ENCODE measurements at places on chromosomes 5 and 9. TPM values are rescaled to one million over a fixed set of nuclear protein-coding genes. Genes with fewer than 3 reads are reported as not detected.

- DNase-seq, result no peak
Observed at GRCh38 chr9:118367383-118367782, 663.2 kb downstream of the TLR4 start.

DNA sequence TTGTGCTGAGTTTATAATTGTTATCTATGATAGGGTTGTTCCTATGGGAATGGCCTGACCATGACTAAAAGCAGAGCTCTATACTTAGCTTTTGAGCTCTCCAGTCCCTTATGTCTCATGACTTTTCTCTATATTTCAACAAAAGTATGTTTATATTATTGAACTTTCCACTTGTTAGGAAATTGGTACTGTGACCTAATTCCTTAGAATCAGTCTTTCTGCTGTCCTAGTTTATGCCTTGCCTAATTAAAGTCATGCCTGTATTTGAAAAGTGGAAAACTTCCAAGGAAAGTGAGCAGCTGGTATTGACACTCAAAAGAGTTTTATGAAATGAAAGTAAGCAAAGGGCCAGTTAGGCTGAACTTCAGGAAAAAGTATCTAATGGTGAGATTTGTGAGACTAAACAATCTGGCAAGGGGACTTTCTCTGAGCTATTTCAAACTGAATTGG, 68.6 kb downstream of the XRCC4 start:
- no peak for DNase-seq

Gene PLEKHG4B
- not detected for total RNA-seq

- DNase-seq, result no peak
Observed at GRCh38 chr5:170636206-170636605, 132.4 kb downstream of the KCNIP1 start.

DNA sequence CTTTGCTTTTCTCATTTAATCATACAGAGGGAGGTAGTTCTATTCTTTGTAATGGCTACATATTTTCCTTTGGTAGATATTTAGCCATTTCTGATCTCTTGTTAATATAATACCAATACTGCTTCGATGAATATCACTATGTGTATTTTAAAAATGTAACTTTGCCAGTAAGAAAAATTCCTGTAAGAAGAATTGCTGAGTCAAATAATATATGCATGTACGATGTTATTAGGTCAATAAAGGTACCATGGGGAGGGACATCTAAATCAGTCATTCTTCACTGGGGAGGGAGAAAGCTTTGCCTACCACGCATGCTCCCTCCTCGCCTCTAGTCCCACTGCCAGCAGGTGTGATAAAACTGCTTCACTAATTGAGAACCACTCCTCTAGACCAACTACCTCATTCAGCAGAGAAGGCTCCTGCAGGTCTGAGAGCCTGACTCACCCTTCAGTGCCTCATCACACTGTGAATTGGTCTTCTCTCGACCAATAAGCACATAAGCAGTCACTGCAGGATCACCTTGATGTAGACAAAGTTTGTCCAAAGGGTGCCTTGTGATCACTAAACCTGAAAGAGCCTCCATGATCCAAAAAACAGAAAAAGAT, 56.1 kb upstream of the TBCA start:
- no peak for DNase-seq

DNA sequence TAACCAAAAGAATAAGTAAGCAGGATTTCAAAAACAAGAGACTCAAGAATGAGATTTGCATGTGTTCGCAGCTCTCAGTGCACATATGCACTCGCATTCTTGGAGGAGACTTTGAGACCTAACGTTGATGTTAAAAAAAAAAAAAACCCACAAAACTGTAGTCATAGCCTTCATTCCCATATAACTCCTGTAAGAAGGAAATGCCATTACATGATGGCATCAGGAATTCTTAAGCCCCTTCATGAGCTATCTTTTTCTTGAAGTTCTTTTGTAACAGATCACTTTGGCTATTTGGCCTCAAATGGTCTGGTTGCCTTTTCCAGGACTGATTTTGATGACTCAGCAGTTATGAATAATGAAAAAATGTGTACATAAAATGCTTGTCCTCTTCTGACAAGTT, 113.8 kb downstream of the ALDH1A1 start:
- DNase-seq, result no peak

DNA sequence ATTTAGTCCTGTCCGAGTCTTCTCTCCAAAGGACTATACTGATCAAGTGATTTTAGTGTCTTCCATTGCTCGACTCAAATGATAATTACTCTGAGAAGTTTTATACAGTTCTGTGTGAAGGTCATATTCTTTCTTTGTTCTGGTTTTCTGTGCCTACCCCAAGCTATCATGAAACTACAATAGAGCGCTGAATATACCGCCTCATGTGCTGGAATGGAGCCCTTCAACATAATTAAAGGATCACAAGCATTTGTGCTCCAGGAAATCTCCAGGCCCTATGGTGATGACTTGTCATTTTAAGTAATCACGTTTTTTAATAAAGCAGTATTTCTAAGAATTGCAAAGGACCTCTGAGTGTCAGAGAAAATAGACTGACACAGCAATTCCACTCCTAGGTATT, 10.9 kb upstream of the SLC31A2 start:
- no peak for DNase-seq

Gene LMX1B
- total RNA-seq, result not detected

DNA sequence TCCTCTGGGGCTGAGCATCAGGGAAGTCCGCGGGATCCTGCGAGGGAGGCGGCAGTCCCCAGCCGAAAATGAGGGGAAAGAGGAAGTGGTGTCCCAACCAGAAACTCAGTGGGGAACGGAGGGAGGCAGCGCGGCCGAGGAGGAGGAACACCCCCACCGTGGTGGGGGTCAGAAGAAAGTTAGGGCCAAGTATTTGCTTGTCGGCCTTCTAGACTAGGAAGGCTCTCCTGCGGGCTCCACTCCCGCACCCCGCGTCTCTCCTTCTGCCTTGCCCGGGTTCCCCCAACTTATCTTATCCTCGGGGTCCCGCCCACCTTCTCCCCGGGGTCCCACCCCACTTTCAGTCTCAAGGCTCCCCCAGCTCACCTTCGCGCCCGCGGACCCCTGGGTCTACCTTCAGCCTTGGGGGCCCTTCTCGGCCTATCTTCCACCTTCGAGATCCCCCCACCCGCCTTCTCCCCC, 557 bp upstream of the PHF2 start:
- peak; percentile 86 for DNase-seq

GRCh38 chr9:79233542-79233941, 338.2 kb upstream of the TLE4 start:
- no peak for DNase-seq

DNA sequence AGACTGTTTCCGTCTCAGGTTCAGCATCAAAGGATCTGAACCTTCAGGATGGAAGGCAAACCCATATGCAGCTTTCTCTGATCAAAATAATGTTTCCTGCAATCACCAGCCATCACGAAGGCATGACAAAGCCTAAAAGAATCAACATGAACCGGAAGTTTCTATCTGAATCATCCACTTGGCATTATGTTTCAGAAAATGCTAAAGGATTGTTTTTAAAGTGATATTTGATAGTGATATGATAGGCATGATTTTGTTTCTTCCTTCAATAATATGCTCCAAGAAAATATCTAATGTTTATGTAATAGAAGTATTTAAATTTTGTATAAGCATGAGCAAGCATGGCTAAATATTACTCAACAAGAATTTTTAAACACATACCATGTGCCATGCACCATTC, 219.6 kb downstream of the PLK2 start:
- no peak for DNase-seq

- DNase-seq, result no peak
Observed at GRCh38 chr9:135756576-135756975, 54.6 kb downstream of the KCNT1 start.

GRCh38 chr5:42855811-42856210, 44.1 kb upstream of the SELENOP start:
- no peak for DNase-seq

Gene LCN1
- not detected for total RNA-seq

DNA sequence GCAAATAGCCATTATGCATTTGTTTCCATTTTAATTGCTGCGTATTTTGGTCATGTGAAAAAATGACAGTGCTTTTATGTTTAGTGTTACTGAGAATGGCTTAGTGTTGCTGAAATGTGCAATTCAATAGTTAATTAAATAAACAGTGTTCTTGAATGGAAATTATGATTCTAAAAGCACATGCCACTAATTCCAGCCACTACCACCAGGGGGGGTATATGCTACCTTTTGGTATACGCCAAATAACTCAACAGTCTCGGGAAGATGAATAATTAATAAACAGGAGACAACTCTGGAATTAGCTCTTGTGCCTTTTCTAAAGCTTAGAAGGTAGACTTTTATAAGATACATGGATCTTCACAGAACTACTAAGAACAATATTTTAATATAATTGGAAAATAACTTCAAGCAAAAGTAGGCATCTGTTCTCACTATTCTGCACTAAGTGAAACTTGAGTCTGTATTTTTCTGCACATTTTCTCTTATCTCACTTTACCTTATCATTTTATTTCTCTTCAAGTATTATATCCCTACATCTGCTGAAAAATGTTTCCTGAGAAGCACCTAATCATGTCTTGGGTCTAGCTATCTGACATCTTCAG, 83.5 kb upstream of the MINAR2 start:
- peak; percentile 76 for DNase-seq

- DNase-seq, result no peak
Observed at GRCh38 chr5:136309376-136309775, 56.0 kb downstream of the TRPC7 start.

GRCh38 chr5:68533051-68533450, 317.5 kb downstream of the PIK3R1 start:
- DNase-seq, result no peak

DNA sequence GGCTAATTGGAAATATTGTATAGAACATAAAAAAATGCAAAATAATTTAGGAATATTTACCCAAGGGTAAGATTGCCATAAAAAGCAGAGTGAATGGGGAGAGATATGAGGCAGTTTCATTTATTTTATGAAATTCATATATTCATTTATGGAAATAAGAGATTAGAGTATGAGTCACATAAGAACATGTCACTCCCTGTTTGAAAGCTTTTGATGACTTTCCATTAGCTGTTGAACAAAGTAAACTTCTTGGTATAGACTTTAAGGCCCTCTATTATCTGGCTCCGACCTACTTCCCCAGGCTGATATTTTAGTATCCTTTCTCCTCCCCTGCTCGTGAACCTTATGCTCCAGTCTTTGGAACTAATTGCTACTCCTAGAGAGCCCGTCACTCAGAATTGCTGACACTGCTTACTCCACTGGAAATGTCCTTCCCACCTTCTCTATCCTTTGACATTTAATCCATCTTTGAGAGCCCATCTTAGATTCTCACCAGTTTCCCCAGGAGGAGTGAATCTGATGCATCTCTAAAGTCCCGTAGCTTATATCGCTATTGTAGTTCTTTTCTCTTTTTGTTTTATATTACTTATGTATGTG, 8.9 kb upstream of the ACTBL2 start:
- no peak for DNase-seq

Gene IFNA21
- not detected for total RNA-seq

DNA sequence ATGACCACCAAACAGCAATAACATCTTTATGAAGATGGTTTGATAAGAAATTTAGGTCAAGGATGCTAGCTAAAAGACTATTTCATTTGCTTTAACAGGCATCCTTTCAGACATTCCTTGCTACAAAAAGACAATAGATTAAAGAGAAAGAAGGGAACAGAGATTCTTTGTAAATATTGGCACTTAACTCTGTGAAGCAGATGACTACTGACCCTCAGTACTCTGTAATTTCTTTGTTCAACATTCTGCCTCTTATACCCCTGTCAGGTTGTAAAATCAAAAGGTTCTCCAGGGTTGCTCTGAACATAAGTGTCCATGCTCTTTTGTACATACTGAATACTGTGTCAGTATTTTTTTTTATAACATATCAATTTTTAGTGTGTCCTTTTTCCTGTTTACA, 610.6 kb upstream of the GRAMD2B start:
- no peak for DNase-seq

- DNase-seq, result no peak
Observed at GRCh38 chr5:109167586-109167985, 242.2 kb downstream of the PJA2 start.

GRCh38 chr9:110185806-110186205, 22.2 kb downstream of the C9orf152 start:
- DNase-seq, result no peak

Gene TMEM171
- total RNA-seq, result not detected

Gene LHX2
- not detected for total RNA-seq

DNA sequence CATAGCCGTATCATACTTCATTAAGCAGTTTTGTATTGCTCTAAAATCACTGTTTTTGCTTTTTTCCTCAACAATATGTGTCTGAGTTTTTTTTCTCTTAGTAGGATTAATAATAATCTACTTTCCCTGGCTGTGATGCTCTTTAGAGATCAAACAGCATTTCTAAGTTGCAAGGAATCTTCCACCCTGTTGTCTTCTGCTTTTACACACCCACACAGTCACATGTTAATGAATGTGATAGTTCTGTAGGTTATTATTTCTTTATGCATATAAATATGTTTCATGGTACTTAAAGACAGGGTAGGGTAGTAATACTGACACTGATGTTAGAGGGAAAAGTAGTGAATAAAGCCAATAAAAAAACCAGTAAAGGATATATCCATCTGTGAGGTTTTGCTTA, 29.3 kb downstream of the SLC44A1 start:
- DNase-seq, result no peak

DNA sequence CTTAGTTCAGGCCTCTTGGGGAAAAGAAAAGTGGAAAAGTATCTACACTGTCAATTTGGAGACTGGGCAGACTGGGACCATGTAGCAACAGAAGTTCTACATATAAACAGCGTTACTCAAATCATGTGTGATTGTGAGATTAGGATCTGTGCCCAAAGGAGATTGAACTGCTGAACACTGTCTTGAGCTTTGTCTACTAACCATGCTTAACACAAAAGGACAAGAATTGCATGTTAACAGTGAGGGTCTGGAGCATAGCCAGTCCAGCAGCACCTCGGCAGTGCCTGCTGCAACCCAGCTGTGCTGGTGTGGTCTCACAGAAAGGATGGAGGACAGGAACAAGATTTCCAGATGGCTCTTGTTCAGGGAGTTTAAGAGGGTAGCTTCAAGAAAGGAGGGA, 5.7 kb downstream of the PAM start:
- DNase-seq, result peak; percentile 57

DNA sequence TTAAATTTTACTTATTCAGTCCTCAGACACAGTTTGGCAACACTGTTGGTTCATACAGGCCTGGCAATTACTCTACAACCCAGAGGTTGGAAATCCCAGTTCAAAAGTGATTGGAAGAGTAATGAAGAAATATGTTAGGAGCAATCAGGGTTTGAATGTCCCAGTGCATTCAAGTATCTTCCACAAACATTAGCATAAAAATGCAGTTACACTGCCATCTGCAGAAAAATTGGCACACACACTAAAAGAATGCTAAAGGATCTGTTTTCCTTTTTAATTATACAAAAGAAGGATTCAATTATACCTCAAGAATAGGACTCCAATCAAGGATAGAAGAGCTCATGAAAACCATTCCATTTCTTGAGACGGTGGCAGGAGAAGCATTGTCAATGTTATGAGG, 130.2 kb downstream of the DNAH5 start:
- DNase-seq, result no peak

Gene CTSV
- total RNA-seq, result 0.51 TPM

- DNase-seq, result no peak
Observed at GRCh38 chr5:10536511-10536910, 27.4 kb upstream of the ANKRD33B start.

Gene FAM78A
- total RNA-seq, result 51.6 TPM

GRCh38 chr5:82828211-82828610, 249.0 kb downstream of the TMEM167A start:
- DNase-seq, result no peak
